ENCODE measurements at places on chromosomes 5 and 9. TPM values are rescaled to one million over a fixed set of nuclear protein-coding genes. Genes with fewer than 3 reads are reported as not detected.

Gene IFNK
- not detected for total RNA-seq

Gene CDO1
- 7.0 TPM for total RNA-seq

Gene FSTL4
- not detected for total RNA-seq

Gene GLDC
- 0.65 TPM for total RNA-seq

Gene SPATA31E1
- total RNA-seq, result not detected

Gene CD14
- 0.36 TPM for total RNA-seq

Gene PCDHB3
- total RNA-seq, result 0.74 TPM

Gene FBXO4
- 10.5 TPM for total RNA-seq

Measured in fibroblast of the aortic adventitia (primary cell).